ENCODE measurements at places on chromosomes 2 and 18.
A peak's percentile ranks its signal among the peaks of the same experiment; 100 is the strongest.

DNA sequence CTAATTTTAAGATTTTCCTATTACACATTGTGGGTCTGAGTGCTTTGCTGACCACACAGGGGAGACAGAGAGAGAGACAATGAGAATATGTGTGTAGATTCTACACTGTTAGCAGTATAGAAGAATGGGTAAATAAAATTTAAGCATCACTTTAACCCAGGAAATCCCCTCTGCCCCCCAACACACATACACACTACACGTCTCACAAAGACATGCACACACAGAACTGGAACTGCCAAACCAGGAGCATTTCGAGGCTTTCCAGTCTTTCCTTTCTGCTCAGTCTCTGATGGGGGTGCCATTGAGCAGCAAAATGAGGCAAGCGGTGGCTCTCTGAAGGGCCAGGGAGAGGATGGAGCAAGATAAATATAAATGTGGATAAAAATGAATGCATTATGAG lies 2.5 kb downstream of the MERTK start:
- no peak for DNase-seq

DNA sequence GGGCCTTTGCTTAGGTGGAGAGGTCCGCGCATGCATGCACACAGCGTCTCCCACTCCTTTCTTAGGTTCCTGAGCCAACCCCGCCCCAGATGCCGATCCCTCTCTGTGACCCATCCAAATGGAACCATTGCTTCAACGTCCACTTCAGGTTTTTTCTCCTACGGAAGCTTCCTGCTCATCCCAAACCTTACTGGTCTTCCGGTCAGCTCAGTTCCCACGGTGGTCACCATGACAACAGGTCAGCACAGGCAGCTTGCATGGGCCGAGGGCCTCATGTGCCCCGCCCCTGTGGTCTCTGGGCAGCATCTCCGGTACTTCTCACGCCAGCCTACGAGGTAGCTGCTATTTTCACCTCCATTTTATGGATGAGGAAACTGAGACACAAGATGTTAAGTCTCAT lies 163.7 kb downstream of the SOCS6 start:
- no peak for DNase-seq

DNA sequence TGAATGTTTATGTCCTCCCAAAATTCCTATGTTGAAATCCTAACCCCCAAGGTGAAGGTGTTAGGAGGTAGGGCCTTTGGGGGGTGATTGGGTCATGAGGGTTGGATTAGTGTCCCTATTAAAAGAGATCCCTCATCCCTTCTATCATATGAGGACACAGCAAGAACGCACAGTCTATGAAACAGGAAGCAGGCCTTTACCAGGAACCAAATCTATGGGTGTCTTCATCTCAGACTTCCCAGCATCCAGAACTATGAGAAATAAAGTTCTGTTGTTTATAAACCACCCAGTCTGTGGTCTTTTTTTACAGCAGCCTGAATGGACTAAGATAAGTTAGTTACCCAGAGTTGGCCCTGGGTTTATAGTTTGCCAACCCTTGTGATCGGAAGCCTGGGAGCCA lies 153.1 kb downstream of the INO80D start:
- DNase-seq, result no peak

- no peak for DNase-seq
These were observed 10.1 kb downstream of the COL4A4 start for GRCh38 chr2:227153758-227154486.

DNA sequence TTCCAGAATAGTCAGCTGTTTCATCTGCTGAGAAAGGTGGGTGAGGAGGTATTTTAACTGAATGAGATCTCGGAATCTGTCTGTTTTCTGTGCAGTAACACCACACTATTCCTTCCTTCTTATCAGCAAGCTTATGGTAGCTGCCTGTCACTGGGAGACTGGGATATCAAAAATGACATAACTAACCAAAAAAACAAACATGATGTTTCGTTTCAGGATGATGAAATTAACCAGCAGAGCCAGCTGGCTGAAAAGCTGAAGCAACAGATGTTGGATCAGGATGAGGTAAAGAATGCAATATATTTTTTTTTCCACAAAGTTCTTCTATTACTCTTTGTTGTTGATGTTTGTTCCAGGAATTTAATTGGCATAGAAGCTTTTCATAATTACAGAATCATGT lies 59.8 kb upstream of the LYPD6B start:
- no peak for DNase-seq

DNA sequence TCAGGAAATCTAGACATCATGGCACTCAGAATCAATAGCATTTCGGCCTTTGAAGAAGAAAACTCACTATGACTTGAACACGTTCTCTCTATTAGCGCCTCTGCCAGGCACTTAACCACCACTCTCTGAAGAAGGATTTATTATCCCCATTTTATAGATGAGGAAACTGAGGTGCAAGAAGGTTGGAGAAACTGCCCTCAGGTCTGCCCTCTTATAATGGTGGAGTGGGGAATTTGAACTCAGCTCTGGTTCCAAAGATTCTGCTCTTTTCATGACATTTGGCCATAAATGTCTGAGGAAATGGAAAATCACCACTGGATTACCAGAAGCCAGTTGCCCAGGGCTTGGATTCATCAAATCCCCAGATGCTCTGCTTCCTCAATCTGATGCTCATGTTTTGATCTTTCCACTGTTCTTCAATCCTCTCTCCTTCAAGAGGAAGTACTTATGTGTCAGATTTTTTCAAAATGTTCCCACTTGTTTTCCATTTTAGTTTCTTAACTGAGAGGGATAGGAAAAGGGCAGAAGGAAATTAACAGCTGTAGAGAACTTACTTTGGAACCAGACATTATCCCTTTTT lies 68.1 kb downstream of the ANTXR1 start:
- no peak for DNase-seq

GRCh38 chr2:113876503-113877387 lies 13.1 kb upstream of the ACTR3 start:
- peak; percentile 55 for DNase-seq

DNA sequence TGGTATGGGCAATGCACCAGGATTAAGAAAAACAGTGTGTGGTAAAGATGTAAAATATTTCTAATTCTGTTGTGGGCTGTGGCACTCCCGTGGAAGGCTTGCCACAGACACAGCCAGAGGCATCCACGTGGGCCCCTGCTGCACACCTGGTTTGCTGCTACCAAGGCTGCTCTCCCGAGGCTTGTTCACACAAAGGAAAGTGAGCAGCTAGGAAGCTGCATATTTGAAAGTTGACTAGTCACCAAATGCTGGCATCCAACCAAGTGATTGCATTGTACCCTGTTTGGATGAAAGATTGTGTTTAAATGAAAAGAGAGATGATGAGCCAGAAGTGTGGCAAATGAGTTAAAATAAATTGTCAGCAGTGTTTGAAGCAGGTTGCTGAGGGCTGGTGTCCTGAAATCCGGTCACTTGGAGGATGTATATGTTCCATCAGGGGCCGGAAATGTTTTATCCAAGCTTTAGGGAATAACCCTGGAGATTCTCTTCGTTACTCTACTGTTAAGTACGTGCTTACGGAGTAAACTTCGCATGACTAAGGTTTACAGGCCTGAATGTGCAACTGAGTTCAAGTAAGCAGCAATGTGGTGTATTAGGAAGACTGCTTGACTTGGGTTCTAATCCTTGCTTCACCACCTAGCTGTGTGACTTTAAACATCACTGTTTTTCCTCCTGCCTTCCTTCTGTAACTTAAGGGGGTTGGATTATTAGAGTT lies 86.1 kb downstream of the MSH2 start:
- DNase-seq, result peak; percentile 55

- DNase-seq, result no peak
These were observed 64.9 kb downstream of the NCKAP5 start for GRCh38 chr2:133503323-133503722.

DNA sequence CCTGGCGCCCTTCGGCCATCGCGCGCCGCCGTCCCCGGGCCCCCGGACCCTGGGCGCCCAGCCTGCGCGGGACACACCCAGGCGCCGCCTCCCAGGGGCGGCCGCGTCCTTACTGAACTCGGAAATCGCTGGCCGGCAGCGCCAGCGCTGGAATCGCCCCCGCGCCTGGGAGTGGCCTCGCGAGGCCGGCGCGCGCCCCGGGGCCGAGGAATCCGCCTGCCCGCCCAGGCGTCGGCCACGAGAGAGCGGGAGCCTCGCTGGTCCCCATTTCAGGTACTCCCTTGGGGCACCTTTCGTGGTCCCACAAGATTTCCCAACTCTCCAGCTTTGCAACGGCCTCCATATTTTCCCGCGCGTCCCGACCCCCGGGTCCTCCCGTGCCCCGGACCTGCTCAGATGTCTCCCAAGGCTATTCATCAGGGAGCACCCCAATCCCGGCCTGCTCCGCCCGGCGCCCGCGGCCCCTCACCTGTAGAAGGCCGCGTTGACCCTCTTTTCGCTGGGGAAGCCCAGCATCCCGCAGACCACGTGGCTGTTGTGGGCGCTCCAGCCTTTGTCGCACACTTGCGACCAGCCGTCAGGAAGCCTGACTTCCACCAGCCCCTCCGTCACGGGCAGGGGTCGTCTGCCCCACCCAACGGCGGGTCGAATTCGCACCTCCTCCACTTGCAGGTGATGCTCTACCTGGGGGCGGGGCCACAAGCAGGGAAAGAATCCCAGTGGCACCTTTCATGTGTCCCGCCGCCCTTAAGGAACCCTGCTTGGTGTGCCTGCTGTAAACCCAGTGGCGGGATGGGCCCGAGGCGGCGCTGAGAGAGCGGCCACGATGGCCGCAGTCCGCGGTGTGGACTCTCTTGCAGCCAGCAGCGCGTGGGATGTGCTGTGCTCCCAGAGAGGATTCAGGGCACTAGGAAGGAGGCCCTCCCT lies 4.6 kb downstream of the LOXL3 start:
- no peak for DNase-seq

DNA sequence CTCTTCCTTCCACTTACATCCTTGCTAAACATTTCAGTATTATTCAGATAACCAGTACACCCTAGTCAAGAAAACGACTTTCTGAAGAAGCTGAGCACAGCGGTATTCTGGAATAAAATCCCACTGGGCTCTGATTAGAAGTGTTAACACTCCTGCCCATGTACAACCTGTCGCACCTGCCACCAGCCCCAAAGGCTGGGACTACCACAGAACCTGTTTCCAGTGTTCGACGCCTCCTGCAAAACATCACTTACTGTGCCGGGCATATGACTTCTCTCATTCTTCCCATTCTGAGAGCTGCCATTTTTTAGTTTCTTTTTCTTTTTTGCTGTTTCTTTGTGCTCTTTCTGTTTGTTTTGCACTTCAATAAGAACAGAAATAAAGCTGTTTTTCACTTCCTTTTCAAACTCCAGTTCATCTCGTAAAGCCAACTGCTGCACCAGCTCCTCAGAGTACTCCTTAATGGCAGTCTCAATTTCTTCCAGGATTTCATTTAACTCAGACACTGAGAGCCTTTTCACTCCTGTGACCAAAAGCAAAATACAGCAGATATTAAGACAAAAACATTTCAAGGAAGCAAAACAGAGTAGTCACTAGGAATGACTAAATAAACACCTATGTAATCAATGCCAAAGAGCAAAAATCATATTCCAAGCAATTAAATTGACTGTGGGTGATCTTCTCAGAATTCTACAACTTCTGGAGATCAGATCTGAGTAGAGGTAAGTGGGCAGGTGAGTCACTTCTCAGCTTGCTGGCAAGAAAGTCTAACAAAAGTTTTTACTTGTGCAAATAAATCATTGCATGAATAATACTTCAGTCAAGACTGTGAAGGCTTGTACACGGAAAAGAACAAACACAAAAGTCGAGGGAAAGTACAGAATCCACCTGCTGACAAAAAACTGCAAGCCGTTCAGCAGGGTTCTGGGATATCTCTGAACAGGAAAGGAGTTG lies 19.3 kb downstream of the FEZ2 start:
- no peak for DNase-seq

- no peak for DNase-seq
These were observed 59.3 kb downstream of the COBLL1 start for GRCh38 chr2:164782323-164782722.

GRCh38 chr2:39464864-39465263 lies 27.8 kb upstream of the MAP4K3 start:
- DNase-seq, result no peak

DNA sequence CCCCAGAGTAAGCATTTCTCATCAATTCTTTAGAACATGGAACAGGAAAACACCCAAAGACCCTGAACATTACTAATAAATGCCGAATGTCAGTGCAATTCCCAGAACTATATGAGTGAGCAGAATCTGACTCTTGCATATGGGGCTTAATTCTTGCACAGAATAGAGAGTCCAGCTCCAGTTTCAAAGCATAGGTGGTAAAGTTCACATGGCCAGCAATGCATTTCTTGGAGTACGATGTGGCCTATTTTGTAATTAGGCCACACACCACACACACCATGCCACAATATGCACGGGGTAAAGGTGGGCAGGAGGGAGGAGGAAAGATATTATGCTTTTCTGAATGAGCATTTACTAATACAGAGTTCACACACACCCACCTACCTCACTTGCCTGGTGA lies 56.5 kb downstream of the PLA2R1 start:
- no peak for DNase-seq

DNA sequence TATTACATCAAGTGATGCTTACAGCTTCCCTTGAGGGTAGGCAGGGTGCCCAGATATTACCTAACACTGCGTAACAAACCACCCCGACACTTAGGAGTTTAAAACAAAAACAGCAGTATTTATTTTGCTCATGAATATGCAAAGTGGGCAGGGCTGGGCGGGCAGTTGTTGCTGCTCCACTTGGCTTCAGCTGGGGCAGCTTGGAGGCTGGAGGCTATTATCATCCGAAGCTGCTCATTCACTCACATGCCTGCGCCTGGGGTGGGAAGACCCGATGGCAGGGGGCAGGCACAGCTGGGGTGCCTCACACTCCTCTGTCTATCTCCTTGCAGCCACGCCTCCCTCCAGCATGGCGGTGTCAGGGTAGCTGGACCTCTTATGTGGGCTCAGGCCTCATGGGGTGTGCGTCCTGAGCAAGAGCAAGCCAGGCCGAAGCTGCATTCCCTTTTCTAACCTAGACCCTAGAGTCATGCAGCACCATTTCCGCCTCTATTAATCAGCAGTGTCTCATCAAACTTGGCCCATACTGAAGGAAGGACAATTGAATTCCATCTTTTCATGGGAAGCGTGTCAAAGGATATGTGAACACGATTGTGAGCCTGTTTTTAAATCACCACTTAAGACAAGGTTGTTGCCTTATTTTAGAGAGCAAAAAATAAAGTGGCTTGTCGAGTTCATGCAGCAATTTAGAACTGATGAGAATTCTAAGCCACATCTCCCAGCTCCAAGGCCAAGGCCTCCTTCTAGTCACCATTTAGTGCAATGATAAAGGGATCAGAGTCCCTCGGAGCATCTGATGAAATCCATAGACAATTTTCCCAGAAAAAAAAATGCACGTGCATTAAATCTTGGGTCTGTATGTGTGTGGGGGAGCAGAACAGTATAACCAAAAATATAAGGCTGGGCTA lies 54.9 kb downstream of the SDC1 start:
- no peak for DNase-seq

DNA sequence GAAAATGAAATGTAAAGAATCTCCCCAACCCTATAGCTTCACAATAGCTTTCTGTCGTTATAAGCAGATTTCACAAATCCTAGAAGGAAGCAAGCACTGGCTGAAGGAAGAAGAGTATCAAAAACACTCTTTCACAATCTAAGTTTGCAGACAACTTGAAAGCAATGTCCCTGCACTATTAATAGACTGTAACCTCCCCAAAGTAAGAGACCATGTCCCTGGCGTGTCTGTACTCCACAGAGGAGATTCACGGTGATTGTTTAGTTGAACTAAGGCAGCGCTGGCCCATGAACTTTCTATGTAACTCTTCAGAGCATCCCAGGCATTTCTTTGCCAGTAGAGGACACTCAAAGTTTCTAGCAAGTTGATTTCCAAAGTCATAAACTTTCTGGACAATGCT lies 128.0 kb upstream of the HNRNPA3 start:
- DNase-seq, result no peak

- no peak for DNase-seq
These were observed 67.4 kb downstream of the SH3YL1 start for GRCh38 chr2:196406-196805.

- no peak for DNase-seq
These were observed 453.3 kb downstream of the TXNL1 start for GRCh38 chr18:56185126-56185525.

Measured in kidney epithelial cell (primary cell).